ENCODE measurements at places on chromosomes 12 and 14.

- DNase-seq: no peak
Observed at GRCh38 chr14:103504991-103505565, 17.6 kb downstream of the CKB start.

GRCh38 chr12:115004470-115005146, 320.6 kb upstream of the TBX3 start:
- no peak for DNase-seq

GRCh38 chr14:75238756-75239455, 39.7 kb upstream of the FOS start:
- no peak for DNase-seq

GRCh38 chr14:81401420-81402122, 1.4 kb upstream of the STON2 start:
- DNase-seq: peak; percentile 81

GRCh38 chr12:54527631-54527929, 21.8 kb upstream of the PDE1B start:
- no peak for DNase-seq

DNA sequence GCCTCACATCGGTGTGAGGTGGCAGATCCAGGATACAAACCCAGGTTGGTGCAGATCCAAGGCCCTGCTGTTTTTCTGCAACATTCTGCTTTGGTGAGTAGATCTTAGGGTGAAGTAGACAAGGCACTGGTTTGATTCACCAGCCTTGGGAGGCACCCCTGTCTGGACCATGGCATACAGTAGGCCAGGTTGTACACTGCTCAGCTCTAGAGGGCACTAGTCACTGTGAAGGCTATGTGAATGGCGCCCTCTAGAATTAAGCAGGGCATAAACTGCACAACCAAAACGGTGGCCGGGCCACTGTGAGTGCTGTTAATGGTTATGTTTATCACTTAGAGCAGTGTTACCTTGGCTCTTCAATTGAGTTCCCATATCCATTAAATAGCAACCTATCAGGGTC, 280.6 kb upstream of the PWP1 start:
- DNase-seq: no peak

GRCh38 chr14:55458800-55459515, 18.5 kb upstream of the TBPL2 start:
- DNase-seq: no peak

DNA sequence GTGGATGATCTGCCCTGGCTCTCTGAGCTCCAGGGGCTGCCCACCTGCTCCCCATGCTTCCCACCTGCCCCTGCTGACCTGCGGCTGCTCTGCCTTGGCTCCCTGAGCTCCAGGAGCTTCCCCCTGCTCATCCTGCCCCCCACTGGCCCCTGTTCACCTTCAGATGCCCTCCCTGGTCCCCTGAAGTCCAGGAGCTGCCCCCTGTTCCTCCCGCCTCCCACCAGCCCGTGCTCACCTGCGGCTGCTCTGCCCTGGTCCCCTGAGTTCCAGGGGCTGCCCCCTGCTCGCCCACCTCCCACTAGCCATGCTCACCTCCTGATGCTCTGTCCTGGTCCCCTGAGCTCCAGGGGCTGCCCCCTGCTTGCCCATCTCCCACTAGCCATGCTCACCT, 219.7 kb downstream of the TMEM121 start:
- DNase-seq: no peak

DNA sequence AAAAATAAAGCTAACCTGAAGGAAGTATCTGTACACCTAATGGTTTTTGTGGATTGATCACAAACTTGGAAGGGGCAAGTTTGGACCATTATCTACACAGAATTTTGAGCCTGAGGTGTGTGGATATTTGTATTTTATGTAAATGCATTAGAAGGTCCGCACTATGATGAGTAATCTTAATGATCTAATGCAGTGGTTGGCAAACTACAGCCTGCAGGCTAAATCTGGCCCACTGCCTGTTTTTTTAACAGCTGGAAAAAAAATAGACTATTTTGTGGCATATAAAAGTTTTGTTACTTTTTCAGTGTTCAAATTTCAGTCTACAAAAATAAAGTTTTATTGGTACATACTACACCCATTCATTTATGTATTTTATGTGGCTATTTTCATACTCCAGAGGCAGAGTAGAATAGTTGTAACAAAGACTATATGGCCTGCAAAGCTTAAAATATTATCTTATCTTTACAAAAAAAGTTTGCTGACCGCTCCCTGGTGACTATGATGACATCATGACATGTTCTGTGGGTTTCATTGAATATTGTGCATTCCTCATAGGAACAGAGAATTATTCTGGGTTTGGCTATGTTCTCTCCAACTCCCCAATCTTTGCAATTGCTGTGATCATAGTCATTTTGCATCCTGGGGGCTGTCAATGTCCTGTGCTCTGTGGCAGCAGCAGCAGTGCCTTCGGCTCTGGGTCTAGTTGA, 962.6 kb upstream of the FBXO33 start:
- DNase-seq: no peak

GRCh38 chr12:115402443-115403180, 718.6 kb upstream of the TBX3 start:
- no peak for DNase-seq

DNA sequence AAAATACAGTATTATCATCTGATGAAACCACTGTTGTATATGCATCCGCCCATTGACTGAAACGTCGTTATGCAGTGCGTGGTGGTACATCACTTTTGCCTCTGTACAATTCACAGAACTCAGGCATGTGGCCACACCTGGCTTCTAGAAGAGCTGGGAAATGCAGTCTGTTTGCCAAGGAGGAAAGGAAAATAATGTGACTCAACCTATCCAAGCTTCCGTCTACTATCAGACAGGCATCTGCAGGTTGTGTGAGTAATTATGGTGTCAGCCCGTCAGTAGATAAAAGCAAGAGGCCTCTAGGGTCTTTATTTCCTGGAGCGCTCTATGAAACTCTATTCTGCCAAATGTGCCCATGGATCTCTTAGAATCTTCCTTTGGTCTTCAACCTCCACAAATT, 111.6 kb downstream of the BBS10 start:
- no peak for DNase-seq

GRCh38 chr12:58850826-58851225, 69.5 kb downstream of the LRIG3 start:
- peak; percentile 48 for DNase-seq

- DNase-seq: no peak
Observed at GRCh38 chr12:56151672-56152131, 685 bp upstream of the MYL6B start.

DNA sequence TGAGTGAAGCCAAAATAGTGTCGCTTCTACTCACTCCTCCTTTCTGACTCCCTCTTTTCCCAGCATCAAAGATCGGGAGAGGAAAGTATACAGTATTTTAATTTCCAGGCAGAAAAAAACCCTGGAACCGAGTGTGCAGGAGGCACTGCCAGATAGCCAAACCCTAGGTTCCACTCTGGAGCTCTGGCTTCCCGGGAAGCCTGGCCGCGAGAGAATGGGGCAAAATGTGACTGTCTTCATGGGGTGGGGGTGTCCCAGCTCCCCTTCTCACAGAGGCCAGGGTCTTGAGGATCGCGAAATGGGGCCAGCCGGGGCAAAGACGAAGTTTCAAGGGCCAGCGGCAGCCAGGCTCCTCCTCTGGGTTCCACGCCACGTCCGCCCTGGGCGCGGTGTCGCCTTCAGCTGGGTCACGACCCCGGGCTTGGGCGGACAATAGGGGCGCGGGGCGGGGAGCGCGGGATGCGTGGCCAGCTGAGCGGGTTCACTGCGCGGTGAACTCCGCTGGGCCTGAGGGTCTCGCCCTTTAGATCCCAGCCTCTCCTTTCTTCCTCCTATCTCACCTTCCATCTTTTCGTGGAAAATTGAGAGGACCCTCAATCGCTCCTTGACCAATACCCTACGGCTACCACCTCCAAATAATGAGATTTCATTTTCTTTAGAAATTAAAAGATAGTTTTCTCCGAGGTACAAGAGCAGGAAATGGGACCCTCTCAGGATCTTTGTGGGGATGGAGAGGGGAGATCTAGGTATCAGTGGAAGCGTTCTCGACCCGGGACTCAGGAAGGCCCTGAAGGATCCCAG, 6.7 kb downstream of the HOXC4 start:
- DNase-seq: no peak

DNA sequence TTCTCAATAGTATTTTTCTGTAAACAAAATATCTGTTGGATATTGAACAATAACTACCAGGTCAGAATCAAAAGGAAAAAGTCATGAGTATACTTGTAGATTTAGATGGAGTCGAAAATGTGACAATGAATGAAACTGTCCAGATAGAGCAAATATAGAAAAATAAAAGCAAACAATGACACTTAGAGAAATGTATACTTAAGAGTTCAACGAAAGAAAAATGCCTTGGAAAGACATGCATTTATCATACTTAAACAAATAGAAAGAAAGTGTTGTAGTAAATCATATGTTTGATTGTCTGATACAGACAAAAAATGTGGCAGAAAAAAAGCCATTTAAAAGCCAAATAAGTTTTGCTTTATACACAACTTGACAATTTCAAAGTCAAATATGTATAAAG, 571.2 kb upstream of the MGAT4C start:
- no peak for DNase-seq

- DNase-seq: no peak
Observed at GRCh38 chr14:58078471-58078870, 73.5 kb downstream of the ARMH4 start.

- no peak for DNase-seq
Observed at GRCh38 chr12:12983420-12984035, 16.5 kb downstream of the HEBP1 start.

- no peak for DNase-seq
Observed at GRCh38 chr14:55276736-55277135, 5.5 kb downstream of the FBXO34 start.

DNA sequence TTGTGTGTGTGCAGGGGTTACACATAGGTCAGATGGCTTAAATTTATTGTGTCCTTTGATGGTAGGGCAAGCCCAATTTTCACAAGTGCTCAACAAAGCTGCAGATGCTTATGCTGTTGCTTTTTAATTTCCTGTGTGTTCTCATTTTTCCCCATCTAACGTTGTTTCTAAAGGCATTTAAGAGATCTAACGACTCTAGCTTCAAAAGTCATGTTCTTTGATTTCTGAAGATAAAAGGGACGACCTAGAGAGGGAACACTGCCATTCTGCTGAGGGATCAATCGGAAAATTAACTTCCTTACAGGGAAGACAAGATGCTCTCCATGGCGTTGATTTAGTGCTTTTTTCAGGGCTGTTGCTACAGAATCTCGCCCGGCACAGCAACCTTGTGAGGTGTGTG, 79.0 kb upstream of the GNG2 start:
- no peak for DNase-seq

- DNase-seq: no peak
Observed at GRCh38 chr14:100673085-100673806, 53.4 kb upstream of the DLK1 start.

GRCh38 chr12:38847247-38847646, 58.1 kb downstream of the CPNE8 start:
- no peak for DNase-seq
